ENCODE measurements at places on chromosomes 11 and 22.
A peak's percentile ranks its signal among the peaks of the same experiment; 100 is the strongest.

GRCh38 chr22:24404561-24405275, 22.7 kb upstream of the ADORA2A start:
- no peak for DNase-seq

- DNase-seq = no peak
Observed at GRCh38 chr11:112863305-112863704, 97.9 kb upstream of the NCAM1 start.

DNA sequence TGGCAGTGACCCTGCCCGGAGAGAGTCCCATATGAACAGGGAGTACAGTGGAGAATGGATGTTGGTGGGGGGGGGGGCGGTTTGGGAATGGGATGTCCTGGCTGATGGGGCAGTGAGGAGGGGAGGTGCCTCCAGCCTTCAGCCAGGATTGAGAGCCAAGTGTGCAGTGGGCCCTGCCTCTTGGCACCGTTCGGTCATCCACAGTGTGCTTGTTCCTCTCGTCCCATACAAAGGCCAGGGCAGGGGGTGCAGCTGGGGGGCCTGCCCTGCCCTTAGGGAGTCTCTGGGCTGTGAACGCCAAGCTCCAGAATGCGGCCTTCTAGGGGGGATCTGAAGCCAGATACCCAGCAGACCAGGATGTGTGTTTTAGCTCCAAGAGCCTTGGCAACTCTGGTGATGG, 34.0 kb downstream of the KCNC1 start:
- DNase-seq = no peak

- DNase-seq = peak; percentile 62
Observed at GRCh38 chr11:46557684-46558151, 36.1 kb downstream of the AMBRA1 start.

- no peak for DNase-seq
Observed at GRCh38 chr11:96472085-96472484, 82.3 kb downstream of the JRKL start.

DNA sequence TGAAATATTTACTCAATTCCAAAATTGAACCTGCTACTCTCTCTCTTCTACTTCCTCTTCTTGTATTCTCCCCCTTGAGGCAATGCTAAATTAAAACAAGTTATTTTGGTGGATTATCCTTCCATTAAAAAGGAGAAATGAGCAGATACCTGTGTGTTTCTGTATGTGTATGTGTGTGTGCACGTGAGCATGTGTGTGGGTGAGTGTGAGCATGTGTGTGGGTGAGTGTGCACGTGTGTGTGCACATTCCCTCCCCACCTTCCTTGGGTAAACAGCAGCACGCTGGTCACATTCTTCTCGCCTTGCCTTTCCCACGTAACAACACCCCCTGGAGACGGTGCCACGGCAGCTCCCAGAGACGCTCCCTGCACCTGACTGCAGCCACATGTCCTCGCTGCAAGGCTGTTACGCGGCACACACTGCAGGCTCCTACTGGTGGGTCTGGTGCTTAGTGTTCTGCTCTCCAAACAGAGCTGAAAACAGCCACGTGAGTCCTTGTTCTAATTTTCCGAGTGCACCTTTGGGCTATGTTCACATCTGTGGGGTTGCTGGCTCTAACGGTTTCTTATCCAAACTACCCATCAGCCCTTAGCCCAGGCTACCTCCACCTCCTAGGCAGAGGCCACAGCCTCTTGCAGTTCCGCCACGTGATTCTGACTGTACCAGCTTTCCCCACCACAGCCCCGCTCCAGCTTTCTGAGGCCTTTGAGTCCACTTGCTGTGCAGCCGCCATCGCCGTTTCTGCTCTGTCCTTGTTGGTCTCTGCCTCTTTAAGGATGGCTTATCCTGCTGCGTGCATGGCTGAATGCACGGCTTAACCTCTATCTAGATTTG, 123.4 kb downstream of the CTTN start:
- no peak for DNase-seq

GRCh38 chr11:87545858-87546257, 508.1 kb downstream of the TMEM135 start:
- DNase-seq = no peak

DNA sequence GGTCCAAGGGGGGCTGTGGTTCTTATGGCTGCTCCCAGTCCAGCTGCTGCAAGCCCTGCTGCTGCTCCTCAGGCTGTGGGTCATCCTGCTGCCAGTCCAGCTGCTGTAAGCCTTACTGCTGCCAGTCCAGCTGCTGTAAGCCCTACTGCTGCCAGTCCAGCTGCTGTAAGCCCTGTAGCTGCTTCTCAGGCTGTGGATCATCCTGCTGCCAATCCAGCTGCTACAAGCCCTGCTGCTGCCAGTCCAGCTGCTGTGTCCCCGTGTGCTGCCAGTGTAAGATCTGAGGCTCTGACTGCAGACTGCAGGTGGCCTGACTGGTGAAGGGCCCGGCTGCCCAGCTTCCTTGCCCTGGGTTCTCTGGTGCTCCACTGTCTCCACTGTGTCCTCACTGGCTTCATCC, 696 bp downstream of the KRTAP5-5 start:
- no peak for DNase-seq

DNA sequence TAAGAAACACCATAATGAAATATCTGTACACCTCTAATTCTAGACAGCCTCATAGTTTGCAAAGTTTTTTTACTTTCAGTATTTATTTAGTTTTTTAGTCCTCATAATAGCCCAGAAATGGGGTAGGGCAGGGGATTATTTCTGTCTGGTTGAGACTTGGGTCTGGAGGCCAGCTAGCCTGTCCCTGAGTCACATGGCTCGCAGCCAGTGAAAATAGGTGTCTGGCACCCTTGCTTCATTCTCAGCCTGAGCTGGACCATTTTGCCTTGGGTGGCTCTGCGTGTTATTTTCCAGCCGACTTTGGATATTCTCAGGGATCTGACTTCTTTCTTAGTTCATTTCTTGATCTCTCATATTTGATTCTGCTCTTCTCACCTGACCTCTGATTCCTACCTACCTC, 123.9 kb upstream of the NARS2 start:
- peak; percentile 90 for DNase-seq

DNA sequence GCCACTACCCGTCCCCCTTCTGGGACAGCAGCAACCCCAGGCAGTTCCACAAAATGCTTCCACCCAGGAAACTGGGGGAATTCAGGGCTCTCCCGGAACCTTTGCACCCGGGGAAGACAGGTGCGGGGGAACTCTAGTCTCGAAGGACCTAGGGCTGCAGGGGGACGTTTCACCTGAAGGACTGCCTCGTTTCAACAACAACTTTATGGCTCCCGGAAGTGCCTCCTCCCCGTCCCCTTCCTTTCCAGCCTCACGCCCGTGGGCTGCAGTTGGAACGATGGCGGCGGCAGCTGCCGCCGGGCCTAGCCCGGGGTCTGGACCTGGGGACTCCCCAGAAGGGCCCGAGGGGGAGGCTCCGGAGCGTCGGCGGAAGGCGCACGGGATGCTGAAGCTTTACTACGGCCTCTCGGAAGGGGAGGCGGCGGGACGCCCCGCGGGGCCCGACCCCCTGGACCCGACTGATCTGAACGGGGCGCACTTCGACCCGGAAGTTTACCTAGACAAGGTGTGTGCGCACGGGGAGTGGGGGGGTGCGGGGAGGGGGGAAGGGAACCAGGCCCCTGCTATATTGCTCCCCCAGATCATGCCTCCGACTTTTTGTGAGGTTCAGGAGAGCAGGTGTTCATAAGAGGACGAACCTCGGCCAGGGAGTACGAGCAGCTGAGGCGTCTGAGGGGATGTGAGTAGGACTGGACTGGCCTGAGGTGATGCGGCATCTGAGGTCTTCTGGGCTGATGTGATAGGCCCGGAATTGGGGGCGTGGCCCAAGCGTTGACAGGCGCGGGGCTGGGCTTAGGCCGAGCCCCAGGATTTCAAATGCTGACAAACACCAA, at the start of gene VPS51:
TSS of gene VPS51 (plus strand) at position 241 of the 833 bp plus-strand sequence. CDS start at position 278, 37 bp downstream.
- DNase-seq = peak; percentile 88

GRCh38 chr11:115504276-115505158, at the start of gene CADM1:
Gene CADM1 (minus strand): TSS chr11:115504415.
- peak; percentile 93 for DNase-seq

GRCh38 chr11:70551351-70552166, 153.2 kb downstream of the CTTN start:
- DNase-seq = no peak

- DNase-seq = no peak
Observed at GRCh38 chr22:36442506-36443197, 38.8 kb downstream of the TXN2 start.

DNA sequence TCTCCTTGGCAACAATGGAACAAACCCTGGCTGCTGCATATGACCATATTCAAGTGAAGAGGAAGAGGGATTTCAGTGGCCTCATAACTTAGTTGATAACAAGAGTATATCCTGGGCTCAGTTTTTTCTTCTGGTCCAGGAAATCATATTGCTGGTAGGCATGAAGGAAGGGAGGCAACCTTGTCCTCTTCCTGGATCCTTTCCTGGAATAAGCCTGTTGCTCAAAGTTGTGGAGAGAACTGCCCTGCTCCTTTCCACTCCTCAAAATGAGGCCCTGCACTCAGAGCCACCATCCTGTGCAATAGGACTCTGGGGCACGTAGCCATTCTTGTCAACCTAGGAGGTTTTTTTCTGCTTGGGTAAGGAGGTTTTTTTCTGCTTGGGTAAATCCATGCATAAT, 128.7 kb upstream of the PITPNB start:
- DNase-seq = no peak

DNA sequence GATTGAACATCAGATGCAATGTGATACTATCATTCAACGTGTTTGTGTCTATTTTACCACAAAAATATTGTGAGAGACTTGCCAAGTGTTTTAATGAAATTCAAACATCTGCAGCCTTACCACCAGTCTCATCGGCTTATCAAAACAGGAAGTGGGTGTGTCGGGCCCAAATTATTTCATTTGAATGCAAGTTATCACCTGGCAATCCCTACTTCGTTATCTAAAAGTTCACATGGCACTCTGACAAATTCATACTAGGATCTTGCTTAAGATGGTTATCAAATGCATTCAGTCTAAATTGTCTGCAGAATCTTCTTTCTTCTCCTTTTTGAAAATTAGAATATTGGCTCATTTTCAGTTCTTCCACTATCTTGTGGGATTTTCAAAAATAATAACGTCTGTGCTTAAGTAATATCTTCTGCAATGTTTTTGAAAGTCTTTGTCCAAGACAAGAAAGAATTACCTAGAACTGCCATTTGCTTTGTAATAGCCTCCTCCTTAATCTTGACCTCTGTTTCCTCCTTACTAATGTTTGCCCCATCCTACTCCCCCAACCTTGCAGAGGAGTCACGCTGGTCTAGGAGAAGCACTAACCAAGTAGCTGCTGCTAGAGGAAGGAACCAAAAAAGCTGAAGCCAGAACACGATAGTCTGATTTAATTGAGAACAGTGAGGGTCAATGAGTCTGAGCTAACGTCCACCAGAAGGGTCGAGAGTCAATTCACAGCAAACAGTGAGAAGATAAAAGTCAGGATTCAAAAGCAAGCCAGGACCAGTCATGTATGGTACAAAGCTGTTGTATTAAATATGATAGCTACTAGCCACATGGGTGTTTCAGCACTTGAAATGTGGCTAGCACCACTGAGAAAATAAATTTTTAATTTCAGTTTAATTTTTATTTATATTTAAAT, 10.2 kb upstream of the BIRC3 start:
- DNase-seq = no peak

DNA sequence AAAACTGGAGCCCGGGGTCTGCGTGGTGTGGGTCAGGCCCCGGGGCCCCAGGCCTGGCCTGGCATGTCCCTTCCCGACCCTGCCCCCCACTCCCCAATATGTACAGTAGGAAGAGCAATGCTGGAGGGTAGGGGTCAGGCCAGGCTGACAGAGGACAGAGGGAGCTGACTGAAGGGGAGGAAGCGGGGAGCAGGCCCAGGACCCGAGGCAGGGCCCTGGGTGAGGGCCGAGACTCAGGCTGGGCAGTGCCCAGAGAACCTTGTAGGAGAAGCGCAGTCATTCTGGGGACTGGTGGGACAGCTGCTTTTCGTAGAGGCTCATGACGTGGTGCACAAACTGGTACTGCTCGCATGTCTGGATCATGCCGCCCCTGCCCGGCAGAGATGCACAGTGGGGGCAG, 2.7 kb upstream of the IGSF22 start:
- no peak for DNase-seq

- no peak for DNase-seq
Observed at GRCh38 chr11:1708716-1709115, 11.7 kb downstream of the KRTAP5-6 start.

GRCh38 chr11:100484948-100485347, 202.1 kb upstream of the ARHGAP42 start:
- no peak for DNase-seq

- DNase-seq = no peak
Observed at GRCh38 chr11:68506908-68507307, 46.4 kb downstream of the PPP6R3 start.

GRCh38 chr11:61352038-61352437, 9.6 kb downstream of the CYB561A3 start:
- DNase-seq = no peak

GRCh38 chr11:61695917-61696316, 15.7 kb downstream of the DAGLA start:
- peak; percentile 79 for DNase-seq

- no peak for DNase-seq
Observed at GRCh38 chr11:16402654-16403447, 46.5 kb upstream of the SOX6 start.

DNA sequence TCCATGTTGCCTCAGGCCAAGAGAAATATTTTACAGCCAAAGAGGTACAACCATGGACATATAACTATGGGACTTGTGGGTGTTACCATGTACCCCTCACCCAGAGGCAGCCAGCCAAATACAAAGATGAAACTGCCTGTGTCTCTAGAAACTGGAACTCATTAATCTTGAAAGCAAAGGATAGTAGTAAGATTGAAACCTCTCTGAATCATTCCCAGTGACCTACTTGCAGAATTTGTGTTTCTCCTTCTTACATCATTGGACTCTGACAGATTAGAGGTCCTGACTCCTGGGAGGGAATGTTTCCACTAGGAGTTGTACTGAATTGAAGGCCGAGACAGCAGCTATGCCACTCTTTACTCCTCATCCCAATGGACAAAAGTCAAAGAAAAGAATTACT, 257.4 kb upstream of the UBASH3B start:
- DNase-seq = peak; percentile 19

GRCh38 chr11:70230840-70231710, 28.0 kb downstream of the FADD start:
- no peak for DNase-seq

GRCh38 chr22:47445212-47445611, 682.8 kb downstream of the TBC1D22A start:
- DNase-seq = no peak

- no peak for DNase-seq
Observed at GRCh38 chr11:14119357-14119756, 156.8 kb downstream of the SPON1 start.

DNA sequence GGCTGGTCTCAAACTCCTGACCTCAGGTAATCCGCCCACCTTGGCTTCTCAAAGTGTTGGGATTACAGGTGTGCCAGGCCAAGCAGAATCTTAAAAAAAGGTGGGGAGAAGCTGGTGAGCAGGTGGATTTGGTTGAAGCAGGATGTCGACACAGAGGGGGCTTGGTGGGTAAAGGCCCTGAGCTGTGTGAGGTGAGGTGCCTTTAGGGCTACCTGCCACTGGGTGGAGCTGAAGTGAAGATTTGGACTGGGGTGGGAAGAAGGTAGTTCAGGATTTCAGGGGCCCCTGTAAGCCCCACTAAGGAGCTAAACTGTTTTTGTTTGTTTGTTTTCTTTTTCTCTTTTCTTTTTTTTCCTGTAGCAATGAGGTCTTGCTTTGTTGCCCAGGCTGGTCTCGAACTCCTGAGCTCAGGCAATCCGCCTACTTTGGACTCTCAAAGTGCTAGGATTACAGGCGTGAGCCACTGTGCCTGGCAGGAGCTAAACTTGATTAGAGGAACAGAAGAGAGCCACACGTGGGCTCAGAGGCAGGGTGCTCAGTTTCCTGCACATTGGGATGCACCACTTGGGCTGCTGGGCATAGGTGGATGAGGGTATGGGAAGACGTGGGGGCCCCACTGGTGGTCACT, 6.0 kb downstream of the P2RX6 start:
- DNase-seq = no peak

GRCh38 chr11:27319072-27319471, 43.9 kb downstream of the CCDC34 start:
- peak; percentile 84 for DNase-seq

All from fibroblast of skin of back (primary cell).